ENCODE measurements at places on chromosomes 1 and 21.

GRCh38 chr1:207026104-207026534 lies 6.4 kb downstream of the C1orf116 start:
- DNase-seq = peak; percentile 76

DNA sequence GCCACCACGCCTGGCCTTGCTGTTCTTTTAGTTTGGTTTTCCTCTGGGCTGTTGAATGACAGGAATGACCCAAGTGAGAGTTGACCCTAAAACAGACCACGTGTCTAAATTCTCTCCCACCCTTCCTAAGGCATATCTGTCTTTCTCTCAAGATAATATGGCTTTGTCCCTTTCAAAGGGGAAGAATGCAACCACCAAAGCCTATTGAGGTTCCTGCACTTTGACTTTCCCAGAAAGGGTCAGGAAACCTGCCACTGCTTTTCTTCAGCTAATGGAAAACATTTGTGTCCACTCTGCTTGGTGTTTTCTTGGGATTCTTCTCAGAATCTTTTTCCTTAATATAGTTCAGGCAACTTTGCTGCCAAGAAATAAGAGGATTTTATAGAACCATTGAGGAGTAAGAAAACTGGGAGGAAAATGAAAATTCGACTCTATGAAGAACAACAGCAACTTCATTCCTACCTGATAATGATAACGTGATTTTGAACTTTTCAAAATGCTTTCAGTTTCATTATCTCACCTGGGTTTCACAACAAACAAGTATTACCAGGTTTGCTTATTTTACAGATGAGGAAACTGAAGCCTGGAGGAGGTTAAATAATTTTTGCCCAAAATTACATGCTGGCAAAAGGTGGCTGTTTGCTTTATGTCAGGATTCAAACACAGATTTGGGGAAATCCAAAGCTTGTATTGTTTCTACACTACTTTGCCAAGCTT lies 6.9 kb downstream of the PLPP3 start:
- no peak for DNase-seq

DNA sequence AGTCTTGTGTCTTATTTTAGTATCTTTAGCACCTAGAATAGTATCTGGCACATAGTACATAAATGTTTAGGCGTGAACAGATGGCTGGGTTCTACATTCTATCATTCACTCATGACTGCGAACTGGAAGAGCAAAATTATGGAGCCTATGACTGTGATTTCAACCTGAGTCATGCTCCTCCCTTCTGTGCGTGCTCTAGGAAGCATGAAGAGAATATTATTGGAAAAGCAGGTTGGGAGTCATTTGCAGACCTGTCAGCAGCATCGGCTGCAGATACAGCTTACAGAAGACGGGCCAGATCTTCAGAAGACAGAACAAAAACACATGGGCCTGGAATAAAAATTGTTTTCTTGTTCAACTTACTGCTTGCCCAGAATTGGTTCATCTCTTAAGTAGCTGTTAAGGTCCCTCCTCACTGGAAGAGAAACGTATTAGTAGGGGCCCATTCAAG lies 344.0 kb upstream of the USP24 start:
- no peak for DNase-seq

- no peak for DNase-seq
Observed at GRCh38 chr1:165527251-165528007, 16.4 kb upstream of the LRRC52 start.

GRCh38 chr1:38088366-38088765 lies 41.8 kb upstream of the POU3F1 start:
- DNase-seq = no peak

- DNase-seq = no peak
Observed at GRCh38 chr1:181545395-181545794, 62.1 kb downstream of the CACNA1E start.

- DNase-seq = peak; percentile 57
Observed at GRCh38 chr1:187001198-187001889, 172.6 kb downstream of the PLA2G4A start.

GRCh38 chr21:39115576-39116235 lies 67.5 kb downstream of the PSMG1 start:
- DNase-seq = no peak

- no peak for DNase-seq
Observed at GRCh38 chr1:170668209-170669106, 4.5 kb downstream of the PRRX1 start.

DNA sequence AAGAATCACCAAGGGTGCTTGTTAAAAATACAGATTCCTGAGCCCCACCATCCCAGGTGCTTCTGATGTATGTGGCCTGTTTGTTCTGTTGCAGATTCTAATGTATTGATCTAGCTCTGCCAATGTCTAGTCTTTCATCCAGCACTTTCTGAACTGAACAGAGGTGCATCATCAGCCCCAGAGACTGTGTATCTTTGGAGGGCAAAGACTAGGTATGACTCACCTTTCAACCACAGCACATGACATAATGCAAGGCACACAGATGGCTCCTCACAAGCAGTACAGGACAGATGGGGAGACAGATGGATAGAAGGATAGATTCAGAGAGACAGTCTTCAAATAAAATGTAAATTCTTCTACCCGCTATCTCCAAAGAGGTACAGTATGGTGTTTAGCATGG lies 32.3 kb downstream of the CD58 start:
- DNase-seq = no peak

GRCh38 chr1:206106328-206107167 lies 10.6 kb downstream of the AVPR1B start:
- DNase-seq = peak; percentile 89

GRCh38 chr1:59136541-59137275 lies 160.2 kb upstream of the FGGY start:
- DNase-seq = no peak

GRCh38 chr1:15959424-15959823 lies 16.5 kb downstream of the ZBTB17 start:
- no peak for DNase-seq

GRCh38 chr21:25171438-25171837 lies 435.8 kb downstream of the MRPL39 start:
- no peak for DNase-seq

DNA sequence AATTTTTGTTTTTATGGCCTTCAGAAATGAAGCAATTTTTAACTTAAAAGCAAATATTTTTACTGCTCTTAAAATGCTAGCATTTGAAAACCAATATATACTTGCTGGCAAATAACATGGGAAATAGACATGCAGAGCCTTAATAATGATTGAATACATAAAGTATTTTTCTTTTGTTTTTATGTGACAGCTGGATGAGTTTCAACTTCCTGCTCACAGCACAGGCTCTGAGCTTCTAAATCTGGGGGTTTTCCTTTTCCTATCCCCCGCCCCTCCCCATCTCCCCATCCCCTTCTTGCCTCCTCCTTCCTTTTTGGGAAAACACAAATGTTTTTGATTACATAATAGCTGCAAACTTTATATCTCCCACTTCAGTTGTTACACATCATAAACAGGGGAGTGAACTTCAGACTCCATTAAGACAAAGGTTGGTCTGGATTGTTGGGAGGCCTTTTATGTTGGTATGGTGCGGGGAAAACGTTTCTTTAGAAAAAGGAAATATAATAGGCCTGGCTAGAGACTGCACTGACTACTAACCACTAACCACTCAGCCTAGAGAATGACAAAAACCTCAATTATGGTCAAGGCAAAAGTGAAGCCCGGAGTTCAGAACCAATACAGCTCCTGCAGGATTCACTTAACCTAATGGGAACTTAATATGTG lies 116.1 kb upstream of the GORAB start:
- no peak for DNase-seq

DNA sequence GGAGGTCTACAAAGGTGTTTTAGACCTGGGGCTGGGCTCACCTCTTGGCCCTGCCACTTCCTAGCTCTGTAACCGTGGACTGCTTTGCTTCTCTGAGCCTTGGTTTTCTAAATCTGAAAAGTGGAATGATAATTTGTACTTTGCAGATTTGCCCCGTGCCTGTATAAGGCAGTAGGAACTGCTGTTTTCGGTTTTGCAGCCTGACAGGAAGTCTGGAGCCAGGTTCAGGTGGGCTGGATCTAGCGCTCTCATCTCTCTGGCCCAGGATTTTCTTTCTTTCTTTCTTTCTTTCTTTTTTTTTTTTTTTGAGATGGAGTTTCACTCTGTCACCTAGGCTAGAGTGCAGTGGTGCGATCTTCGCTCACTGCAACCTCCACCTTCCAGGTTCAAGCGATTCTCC lies 17.2 kb downstream of the IFNAR2 start:
- DNase-seq = no peak

GRCh38 chr1:55147524-55147923 lies 67.6 kb downstream of the USP24 start:
- DNase-seq = no peak

GRCh38 chr1:196259316-196259715 lies 348.9 kb downstream of the KCNT2 start:
- no peak for DNase-seq

DNA sequence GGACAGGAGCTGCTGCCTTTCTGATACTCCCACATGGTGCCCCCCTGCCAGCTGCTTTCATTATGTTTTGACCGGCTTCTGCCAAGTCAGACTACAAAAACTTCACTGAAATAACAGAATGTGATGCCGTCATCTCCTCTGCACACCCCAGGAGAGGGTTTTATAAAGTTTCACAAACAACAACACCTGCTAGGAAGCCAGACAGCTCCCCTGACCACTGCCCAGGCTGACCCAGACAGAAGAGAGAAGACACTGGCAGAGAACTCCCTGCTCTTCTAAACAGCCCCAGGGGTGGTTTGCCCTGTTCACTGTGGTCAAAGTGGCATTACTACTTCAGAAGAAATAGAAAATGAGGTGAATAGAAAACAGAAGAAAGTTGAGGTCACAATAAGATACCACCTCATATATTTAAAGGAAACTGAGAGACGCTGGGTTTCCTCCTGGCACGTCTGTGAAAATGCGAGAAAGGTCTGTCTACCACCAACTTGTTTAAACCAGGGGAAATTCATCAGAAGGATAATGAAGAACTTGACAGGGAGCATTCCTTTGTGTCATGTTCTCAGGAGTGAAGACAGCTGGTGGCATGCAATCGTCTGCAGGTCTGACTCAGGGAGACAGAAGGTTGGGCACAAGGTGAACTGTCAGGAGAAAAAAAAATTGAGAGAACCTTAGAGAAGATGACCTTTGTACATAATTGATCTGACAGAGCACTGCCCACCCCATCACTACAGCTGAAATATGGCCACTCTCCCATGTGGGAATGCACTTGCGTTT lies 119.0 kb upstream of the NFIA start:
- DNase-seq = no peak
